ENCODE measurements at places on chromosomes 7 and 10.

DNA sequence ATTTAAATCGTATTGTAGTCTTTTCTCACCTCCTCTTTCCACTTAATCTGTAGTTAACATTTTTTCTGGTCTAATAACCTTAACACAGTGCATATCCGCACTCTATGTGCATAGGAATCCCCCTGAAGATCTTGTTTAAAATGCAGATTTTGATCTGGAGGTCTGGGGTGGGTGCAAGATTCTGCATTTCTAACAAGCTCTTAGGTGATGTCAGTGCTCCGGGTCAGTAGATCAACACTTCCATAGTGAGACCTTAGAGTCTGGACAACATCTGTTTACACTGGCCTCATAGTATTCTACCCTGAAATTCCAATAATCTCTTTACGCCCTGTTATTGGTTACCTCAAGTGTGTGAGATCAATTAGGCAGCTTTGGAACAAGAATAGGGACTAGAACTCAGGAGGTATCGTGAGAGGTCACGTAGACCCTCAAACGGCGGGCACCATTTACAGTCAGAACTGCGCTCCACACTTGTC lies 434 bp upstream of the PLEKHA8 start:
- no peak for DNase-seq

GRCh38 chr7:1639071-1639470 lies 31.0 kb upstream of the ELFN1 start:
- DNase-seq, result no peak

DNA sequence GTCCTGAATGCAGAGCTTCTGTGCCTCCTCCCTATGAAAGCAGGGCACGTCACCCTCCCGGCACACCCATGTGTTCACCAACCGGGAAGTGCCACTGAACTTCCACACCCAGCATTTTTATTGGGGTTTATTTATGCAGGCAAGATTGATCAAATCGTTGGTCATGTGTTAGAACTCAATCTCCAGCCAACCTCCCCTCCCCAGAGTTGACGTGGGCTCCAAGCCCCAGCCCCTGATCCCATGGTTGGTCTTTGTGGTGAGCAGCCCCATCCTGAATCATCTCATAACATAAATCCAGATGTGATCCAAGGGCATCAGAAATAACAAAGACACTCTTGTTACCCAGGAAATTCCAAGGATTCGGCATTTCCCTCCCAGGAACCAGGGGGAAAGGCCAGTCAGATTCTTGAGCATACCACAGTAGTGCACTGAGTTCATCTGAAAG lies 151.2 kb downstream of the TPST1 start:
- DNase-seq, result no peak

DNA sequence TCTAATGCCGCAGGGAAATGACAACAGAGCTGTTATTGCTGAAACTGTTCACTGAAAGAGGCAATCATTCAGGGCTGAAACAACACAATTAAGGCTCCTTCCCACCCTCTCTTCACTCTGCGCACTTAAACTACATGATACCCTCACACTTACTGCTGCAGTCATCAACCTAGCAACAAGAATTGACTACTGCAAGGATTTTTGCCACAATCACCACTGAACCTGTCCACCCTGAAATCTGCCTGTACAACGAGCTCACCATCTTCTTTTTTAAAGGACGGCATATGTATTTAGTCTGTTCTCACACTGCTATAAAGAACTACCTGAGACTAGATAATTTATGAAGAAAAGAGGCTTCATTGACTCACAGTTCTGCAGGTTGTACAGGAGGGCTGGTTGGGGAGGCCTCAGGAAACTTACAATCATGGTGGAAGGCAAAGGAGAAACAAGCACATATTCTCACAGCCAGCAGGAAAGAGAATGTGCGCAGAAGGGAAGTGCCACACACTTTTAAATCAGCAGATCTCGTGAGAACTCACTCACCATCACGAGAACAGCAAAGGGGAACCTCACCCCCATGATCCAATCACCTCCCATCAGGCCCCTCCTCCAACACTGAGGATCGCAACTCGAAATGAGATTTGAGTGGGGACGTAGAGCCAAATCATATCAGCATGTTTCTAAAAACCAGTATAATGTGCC lies 131.7 kb downstream of the SORCS1 start:
- DNase-seq, result no peak

GRCh38 chr7:33379891-33380525 lies 250.6 kb downstream of the BBS9 start:
- DNase-seq, result no peak

GRCh38 chr7:42319631-42320030 lies 82.6 kb upstream of the GLI3 start:
- DNase-seq, result no peak

GRCh38 chr7:68009716-68010115 lies 1013.1 kb downstream of the TYW1 start:
- no peak for DNase-seq

- DNase-seq, result no peak
Measured at GRCh38 chr10:131954356-131954965, 27.3 kb downstream of the BNIP3 start.

DNA sequence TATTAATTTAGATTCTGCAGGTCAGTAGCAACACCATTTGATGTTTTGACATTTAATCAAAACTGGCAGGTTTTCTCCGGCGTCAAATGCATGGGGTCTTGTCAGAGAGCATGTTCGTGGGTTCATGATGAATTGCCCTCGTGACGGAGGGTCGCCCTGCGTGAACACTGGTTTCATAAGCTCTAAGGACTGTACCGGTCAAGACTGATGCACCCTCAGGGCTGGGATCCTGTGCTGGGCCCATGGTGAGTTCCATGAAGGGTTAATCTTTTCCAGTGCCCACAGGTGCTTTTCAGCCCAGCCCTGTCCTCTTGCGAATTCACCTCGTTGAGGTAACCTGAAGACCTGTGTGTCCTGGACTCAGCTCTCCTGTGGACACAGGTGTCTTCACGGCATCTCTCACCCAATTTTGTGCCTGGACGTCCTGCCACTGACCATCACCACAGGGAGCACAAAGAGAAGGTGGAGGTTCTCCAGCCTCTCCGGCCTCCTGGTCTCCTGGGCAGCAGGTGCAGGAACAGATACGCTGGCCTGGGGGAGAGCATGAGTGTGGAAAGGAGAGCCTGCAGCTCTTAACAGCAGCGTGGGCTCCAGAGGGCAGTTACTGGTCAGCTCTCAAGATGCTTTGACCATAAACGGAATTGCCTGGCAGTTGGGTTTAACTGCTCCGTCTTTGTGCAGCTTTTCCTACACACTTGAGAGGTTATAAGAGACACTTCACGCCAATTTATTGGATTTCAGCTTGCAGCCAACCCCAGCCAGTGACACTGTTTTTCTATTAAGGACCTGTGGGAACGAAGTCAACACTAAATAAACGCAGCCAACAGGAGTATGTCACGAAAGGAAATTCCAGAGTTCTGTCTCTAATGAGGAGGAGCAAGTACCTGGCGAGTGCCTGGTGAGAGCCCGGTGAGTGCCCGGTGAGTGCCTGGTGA lies 37.4 kb upstream of the CFAP46 start:
- DNase-seq, result no peak

DNA sequence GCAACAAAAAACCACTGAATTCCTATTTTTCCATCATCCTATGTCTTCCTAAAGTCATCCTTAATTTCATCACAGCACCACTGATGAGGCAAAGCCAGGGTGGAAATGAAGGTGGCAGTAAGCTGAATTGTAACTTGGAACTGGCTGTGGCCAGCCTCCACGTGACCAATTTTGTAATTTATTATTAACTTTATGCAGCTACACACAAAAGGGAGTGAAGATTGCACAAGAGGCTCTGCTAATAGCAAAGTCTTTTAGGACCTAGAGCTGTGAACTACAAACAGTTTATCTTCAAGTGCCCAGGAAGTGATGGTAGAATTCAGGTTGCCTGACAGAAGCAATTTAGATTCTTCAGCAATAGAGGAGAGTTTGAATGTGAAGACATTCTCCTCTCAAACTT lies 176.4 kb downstream of the CCDC71L start:
- no peak for DNase-seq

- no peak for DNase-seq
Measured at GRCh38 chr10:118271671-118272070, 70.5 kb downstream of the FAM204A start.

- DNase-seq, result no peak
Measured at GRCh38 chr7:131103997-131104396, 223.7 kb upstream of the MKLN1 start.

GRCh38 chr10:72386916-72387586 lies 32.3 kb upstream of the DNAJB12 start:
- DNase-seq, result no peak

- DNase-seq, result no peak
Measured at GRCh38 chr7:51045319-51046102, 262.8 kb upstream of the GRB10 start.

DNA sequence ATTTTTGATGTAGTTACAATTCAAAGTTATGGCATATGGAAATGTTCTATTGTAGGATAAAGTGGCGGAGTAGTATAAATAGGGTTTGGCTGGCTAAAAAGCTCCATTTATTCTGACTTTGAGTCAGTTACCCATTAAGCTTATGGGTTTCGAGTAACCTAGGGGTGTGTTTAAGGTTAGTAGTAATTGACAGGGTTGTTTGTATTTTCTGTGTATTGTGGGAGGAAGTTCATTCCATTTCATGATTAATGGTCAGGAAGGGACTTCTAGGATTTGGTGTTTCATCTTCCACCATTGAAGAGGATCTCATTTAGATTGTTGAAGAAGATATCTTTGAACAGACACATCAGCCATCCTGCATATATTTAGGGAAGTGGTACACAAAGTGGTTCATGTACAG lies 75.0 kb downstream of the BICC1 start:
- no peak for DNase-seq

DNA sequence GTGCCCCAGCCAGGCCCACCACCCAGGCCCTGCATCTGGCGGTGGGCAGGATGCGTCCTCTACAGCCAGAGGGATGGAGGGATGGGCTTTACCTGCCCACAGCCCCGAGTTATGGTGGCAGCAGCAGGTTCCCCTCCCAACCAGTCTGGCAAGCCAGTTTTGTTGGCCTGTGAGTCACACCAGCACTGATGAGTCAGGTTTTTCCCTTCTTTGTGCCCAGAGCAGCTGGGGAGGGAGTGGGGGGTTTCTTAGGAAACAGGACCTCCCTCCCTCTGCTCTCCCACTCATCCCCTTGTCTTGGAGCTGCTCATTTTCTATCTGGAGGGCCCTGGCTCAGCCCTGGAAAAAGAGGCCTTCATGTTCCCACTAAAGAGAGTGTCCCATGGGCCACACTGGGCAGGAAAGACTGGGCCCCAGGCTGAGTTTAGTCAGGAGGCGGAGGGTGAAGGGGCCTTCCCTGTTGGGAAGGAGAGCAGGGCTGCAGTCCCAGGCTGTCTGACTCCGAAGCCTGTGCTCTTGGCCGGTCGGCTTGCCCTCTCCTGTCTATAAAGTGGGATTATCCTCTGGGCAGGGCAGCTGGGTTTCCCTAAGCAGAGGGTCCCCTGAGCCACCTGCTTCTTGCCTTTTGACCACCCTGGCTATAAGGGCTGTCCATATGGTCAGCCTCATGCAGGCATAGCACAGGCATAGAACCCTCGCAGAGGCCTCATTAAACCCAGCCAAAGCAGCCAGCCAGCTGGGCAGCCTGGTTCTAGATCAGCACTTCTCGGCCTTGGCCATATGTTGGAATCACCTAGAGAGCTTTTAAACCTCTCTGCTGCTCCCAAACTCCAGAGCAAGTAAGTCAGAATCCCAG lies 30.2 kb upstream of the ANKRD2 start:
- peak; percentile 80 for DNase-seq

DNA sequence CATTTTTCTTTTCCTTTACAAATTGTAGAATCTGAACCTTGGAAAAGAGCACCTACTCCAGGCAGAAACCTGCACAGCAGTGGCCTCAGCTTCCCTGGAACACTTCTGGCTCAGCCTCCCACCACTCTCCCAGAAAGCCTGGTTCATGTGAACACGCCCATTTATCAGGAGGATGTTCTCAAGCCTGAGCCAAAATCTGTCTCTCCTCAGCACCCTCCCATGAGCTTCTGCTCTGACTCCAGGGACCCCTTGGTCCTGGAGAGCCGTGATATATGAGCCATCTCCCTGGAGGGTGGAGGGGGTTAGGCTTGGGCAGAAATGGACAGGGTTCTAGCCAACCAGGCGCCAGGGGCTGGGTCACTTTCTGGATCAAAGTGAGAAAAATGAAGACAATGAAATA lies 10.1 kb downstream of the GDF2 start:
- no peak for DNase-seq

GRCh38 chr10:88783724-88784123 lies 18.8 kb upstream of the LIPM start:
- no peak for DNase-seq

- DNase-seq, result no peak
Measured at GRCh38 chr10:74652664-74653063, 173.7 kb upstream of the KAT6B start.

GRCh38 chr10:19922236-19922963 lies 106.2 kb downstream of the PLXDC2 start:
- DNase-seq, result no peak

- DNase-seq, result no peak
Measured at GRCh38 chr10:123781956-123782500, 109.6 kb downstream of the CPXM2 start.

DNA sequence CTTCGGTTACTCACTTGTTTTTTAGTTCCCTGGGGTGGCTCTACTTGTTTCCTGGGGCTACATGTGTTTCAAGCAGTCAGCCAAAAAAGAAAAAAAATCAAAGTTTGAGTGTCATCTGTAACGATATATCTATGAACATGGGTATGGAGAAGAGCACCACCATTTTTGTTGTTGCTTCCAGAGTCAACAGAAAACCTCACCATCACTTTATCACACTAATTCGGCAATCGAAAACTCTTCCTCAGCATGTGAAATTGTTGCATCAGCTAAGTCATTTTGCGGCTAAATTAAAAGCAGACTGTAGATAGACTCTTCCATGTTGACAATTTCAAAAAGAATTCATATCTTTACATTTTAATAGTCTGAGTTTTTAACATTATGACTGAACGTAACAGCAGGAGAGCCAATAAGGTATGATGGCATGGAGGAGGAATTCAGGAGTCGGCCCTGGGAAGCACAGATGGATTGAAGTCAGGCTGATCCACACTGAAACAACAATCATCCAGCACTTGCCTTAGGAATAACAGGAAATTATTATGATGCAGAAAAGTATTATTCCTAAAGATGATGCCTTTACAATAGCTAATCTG lies 455.7 kb upstream of the KLF6 start:
- no peak for DNase-seq

DNA sequence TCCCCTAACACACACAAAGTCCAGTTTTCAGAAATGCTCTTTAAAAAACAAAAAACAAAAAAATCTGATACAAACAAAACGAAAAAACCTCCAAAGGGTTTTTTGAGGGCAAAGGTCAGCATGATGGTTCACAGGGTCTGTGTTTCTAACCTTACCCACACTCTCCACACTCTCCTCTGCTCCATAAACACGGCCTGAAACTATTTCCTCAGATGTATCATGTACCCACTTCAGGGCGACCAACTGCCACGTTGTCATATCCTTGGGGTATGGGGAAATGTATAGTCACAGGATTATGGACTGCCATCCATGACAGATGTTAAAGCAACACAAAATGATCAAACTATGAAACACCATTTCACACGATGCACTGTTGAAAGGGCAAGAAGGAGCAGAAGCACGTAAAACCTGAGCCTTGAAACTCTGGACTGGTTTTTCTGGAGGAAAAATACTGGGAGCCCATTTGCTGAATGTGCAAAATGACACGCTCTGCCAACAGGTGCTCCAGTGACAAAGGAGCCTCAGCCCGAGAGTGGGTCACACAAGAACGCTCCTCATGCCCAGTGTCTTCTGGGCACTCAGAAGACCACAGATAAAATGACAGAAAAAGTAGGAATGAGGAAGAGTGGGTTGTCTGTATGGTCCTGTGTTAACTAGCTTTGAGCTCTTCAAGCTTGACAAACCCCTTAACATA lies 15.8 kb downstream of the NAPEPLD start:
- DNase-seq, result no peak

GRCh38 chr10:72800000-72800740 lies 93.4 kb upstream of the OIT3 start:
- no peak for DNase-seq
